ENCODE measurements at places on chromosomes 6 and 20.

DNA sequence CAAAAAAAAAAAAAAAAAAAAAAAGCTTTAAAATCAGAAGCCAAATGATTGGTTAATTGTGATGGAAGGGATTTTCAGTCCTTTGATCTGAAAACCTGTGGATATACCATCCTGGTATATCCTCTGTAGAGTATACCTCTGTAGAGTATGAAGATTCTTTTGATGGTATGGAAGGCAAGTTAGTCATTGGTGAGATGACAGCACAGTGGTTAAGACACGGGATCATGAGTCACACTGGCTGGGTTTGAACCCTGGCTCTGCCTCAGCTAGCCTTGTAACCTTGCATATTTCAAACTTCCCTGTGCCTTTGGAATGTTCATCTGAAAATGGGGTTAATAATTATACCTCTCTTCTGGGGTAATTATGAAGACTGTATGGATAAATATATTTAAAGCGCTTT lies 179.3 kb downstream of the CARMIL1 start:
- no peak for DNase-seq

- no peak for DNase-seq
Measured at GRCh38 chr6:39896701-39897100, 37.6 kb downstream of the MOCS1 start.

- DNase-seq, result no peak
Measured at GRCh38 chr6:10408457-10408856, 6.4 kb downstream of the TFAP2A start.

DNA sequence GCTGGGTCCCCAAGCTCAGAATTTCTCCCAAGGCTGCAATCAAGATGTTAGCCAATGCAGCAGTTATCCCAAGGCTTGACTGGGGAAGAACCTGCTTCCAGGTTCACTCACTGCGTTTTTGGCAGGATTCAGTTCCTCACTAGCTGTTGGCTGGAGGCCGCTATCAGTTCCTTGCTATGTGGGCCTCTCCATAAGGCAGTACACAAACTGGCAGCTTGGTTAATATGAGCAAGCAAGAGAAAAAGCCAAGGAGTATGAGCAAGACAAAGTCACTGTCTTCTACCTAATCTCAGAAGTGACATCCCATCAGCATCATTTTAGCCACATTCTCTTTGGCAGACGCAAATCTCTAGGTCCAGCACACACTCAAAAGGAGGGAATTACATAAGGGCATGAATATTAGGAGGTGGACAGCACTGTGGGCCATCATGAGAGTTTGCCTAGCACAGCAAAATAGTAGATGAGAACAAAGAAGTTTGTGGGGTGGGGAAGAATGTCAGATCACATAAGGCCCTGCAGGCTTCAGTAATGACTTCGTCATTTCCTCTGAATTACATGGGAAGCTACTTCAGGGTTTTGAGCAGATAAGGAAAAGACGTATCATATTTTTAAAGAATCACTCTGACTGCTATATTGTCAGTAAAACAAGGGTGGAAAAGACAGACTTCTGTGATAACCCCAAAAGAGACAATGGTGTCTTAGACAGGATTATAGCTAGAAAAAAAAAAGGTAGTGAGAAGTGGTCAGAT lies 25.5 kb downstream of the LMBRD1 start:
- no peak for DNase-seq

DNA sequence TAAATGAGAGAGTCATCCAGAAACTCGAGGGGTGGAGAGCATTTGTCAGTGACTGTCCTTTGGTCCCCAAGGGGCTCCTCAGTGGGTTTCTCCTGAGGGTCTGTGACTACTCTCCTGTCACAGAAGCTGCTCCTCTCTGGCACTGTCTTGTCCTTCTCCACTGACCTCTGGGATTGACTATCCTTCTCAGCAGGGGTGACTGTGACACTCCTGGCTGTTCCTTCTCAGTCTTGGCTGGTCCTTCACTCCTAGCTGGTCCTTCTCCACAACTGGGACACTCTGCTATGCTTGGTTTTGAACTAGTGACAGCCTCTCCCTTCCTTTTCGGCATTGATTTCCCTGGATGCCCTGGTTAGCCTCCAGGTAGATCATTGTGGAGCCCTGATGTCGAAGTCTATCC lies 33.5 kb downstream of the DYNLT1 start:
- DNase-seq, result no peak

- peak; percentile 26 for DNase-seq
Measured at GRCh38 chr6:113858480-113859348, 1.6 kb downstream of the MARCKS start.

GRCh38 chr6:147905711-147906110 lies 397.2 kb downstream of the SAMD5 start:
- DNase-seq, result no peak

GRCh38 chr6:1363729-1364572 lies 25.4 kb upstream of the FOXF2 start:
- no peak for DNase-seq

DNA sequence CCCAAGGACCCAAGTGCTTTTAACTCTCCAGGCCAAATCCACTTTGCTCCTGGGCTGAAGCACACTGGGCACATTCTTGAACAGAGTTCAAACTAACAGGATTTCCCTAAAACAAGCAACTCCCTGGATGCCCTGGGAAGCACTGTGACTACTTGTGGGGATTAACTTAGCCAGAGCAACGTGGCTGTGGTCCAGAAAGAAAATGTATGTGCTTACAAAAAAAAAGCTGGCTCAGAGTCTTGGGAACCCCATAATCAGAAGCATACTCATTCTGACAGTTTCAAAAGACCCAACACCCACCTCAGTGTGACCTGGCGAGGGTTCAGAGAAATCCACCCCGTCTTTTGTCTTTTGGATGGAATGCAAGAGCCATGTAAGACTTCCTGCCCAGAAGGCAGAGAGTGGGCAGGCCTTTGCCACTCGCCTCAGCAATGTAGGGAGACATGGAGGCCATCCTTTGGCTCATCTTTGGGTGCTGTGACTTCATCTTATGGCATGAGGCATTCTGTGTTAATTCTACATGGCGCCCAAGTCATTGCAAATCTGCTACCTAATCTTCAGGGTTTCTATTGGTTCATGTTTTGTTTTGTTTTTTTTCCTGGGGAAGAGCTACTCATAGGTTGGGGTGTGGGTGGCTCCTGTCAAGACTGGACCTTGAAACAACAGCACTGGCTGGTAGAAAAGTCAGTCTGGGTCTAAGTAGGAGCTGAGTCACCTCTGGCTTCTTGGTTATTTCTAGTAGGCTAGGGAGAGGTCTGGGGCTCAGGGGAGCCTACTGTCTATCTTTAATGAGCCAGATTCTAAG lies 248.6 kb upstream of the SUPT3H start:
- no peak for DNase-seq

GRCh38 chr20:37205794-37206193 lies 26.4 kb upstream of the MROH8 start:
- DNase-seq, result no peak

DNA sequence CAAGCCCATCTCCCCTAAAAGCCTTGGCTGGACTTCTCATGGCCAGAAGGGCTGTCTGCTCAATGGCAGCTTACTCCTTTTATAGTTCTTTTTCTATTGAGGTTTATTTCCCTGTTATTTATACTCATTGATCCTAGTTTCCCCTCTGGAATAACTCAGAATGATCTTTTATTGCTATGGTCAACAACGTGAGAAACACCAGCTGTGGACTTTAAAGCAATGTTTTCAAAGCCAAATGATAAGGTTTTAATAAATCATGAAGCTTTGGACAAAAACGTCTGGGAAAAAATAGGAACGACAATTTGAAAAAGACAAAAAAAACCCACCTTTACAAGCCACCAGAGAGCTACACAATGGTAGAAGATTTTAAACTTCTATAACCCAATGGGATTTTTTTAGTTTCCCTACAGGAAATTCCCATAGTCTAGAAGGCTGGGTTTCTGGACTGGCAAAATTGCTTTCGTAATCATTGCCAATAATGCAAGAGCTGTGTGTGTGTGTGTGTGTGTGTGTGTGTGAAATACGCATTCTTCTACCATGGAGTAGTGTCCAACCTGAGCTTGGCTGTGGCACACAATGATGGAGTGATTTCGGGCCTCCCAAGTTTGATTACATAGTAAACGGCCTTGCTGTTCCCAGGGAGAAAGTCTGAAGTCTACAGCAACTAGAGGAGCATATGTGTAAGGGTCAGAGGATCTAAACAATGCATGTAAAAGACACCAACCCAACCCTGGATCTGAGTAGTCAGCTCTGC lies 396.0 kb downstream of the SYNE1 start:
- no peak for DNase-seq

DNA sequence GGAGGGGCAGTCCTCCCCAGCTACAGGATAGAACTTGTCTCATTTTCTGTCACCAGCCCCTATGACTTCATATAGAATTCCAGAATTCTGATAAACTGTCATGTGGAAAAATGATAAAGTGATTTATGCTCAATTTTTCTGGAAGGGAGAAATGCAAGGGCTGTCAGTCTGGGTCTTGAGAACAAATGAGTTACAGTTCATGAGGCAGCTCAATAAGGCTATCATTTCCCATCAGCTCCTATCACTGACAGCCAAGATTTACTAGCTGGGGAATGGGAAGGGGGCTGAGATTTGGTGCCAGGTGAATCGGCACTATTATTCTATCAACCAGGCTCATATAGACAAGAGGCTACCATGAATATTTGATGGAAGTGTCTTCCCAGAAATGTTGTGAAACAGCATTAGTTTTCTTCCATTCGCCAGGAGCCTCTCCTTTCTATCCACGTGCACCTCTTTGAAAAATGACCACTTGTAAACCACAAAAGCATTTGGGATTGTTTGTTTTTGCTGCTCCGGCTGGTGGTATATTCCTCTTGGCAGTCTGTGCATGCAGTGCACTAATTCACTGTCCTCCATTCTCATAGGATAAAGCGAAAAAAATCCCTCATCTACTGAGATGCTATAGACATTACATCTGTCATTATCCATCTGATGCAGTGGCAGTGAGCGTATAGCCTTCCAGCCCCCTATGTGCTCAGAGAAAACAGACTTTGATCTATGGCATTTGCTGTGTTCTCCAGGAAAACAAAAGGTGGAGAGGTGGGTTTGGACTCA lies 528.7 kb upstream of the RNF217 start:
- no peak for DNase-seq

GRCh38 chr6:91080871-91081270 lies 494.0 kb upstream of the MAP3K7 start:
- DNase-seq, result no peak
